Liver (tissue), 10 donors: ENCODE measurements at places on chromosomes 2 and 18.

DNA sequence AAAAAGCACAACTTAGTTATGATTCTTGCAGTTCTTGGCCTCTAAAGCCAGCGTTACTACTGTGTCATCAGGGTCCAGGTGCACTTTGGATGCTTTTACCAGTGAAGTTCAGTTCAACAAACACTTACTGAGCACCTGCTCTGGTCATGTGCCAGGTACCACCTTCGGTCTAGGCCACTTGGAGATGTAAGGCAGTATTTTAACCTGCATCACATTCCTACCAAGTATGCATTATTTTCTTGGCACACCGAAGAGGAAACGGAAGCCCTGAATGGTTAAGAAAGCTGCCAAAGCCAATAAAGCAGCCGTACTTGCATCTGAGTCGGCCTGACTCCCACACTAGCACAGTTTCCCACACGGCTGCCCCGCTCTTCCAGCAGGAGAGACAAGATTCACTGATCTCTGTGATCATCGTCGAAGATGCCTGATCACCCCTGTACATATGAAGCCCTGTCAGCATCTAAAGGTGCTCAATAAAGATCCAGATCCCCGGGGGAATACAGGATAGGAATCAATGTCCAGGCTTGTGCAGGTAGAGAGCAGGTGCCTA lies 427.1 kb downstream of the EIPR1 start:
- DNase-seq, result no peak

DNA sequence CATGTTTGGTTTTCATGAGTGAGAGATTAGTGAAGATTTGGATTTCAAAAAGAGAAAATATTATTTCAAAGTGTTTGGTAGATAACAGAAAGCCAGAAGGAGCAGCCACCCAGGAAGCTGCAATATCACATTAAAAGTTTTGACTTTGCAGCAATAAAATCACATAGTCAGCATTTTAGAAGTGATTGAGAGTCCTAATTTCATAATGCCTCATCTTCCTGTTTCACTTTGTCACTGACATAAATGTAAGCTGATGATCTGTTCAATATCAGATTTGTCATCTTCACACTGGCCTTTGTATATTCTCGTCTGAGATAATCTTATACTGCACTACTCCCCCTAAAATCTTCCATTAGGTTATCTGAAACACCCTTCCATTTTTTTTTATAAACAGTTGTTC lies 690.5 kb downstream of the ADCYAP1 start:
- DNase-seq, result no peak

- no peak for DNase-seq
Observed at GRCh38 chr2:61585383-61585782, 47.2 kb upstream of the XPO1 start.

DNA sequence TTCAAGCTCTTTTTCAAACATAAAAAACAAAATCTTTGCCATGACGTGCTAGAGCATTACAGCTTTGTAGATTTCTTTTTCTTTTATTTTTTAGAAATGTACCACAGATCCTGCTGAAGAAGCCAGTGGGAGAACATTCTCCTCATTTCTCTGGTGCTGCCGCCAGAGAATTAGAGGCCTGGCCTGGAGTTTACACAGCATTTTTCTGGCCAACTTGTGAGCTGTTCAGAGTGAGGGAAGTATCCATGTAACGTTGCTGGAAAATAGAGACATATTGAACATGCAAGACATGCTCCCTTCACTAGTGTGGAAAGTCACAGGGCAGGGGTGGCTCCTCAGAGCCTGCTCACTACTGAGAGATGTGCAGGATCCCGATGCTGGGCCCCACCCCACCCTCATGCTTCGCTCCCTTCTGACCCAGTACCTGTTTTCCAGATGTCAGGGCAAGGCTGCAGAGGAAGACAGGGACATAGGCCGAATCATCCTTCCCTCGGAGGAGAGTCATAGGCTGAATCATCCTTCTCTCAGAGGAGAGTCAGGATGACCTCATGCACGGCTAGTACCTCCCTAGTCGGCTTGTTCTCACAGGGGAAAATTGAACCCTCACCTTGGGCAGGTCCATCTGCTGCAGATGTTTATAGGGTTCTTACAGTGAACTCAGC lies 298.5 kb downstream of the INSIG2 start:
- no peak for DNase-seq

DNA sequence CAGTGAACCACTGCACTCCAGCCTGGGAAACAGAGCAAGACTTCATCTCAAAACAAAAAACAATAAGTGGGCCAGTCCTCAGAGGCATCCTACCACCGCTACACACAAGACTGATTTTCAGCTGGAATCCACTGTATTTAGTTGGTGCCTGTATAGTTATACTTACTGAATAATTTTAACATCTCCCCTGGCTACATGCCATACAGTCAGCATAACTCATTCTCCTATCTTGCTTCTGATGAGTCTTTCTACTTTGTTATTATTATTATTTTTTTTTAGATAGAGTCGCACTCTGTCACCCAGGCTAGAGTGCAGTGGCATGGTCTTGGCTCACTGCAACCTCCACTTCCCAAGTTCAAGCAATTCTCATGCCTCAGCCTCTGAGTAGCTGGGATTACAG lies 19.9 kb upstream of the CAB39 start:
- DNase-seq, result no peak

DNA sequence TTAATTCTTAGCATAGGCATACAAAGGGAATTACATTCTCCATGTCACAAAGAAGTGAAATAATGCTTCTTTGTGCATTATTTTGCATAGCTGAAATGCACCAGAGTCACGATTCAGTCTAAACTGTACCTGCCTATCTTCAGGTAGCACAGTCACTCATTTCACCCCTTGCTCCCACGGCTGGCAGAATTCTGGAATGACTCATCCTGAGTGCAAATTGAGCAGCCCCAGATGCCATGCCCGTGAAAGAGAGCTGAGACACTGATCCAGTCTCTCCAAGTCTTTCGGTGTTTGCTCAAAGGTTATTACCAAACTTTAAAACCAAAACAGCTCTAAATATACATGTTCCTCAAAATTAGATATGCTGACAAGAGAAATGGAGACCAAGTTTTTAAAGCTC lies 168.3 kb upstream of the POU3F3 start:
- no peak for DNase-seq

DNA sequence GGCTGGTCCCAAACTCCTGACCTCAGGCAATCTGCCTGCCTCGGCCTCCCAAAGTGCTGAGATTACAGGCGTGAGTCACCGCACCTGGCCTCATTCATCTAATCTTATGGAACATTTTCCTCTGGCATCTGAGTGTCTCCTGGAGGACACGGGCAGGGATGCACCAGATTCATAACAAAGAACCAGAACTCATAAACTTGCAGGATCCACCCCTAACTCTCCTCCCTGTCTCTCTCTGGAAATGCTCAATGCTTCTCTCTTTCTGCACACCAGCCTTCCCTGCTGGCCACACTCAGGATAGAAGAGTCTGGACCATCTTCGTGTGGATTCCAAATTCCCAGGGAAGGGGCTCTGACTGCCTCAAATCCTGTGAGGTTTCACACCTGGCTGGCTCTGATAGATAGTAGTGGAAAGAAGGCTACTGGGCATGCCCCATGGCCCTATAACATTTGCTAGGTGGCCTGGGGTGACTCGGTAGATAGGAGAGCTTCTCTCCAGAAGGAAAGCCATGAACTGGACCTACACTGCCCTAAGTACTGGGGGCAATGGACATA lies 483.2 kb upstream of the GYPC start:
- DNase-seq, result no peak

GRCh38 chr2:104944495-104944894 lies 90.6 kb downstream of the POU3F3 start:
- no peak for DNase-seq

- no peak for DNase-seq
Observed at GRCh38 chr2:219726916-219727315, 99.5 kb downstream of the SLC4A3 start.

GRCh38 chr18:28086670-28087552 lies 90.0 kb downstream of the CDH2 start:
- DNase-seq, result no peak

DNA sequence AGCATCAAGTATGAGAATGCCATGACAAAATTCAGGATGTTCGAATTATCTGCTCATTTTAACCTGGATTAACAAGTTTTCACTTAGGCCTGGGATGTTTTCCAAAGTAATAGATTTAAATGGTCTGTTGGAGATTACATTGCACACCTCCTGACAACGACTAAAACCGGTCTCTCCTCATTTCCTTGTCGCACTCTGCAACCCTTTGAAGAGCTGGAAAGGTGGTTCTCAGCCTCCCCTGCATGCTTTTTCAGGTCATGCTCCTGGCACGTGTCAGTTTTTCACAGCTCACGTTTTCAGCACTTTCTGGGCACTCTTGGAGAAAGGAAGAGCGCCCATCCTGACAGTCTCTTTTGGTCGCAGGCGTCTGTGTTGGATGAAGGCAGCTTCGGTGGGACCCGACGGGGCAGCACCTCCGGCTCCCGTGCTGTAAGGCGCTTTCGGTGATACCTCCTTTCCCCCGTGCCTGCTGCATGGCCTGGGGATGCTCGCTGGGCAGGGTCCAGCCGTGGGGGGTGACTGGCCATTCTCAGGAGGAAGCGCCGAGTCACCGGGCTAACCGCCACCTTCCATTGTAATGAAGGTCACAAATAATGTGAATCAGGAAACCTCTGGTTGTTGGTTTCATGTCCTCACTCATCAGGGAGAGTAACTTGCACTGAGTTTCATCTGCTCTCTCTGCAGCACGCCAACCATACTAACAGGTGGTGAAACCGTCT lies 63.5 kb upstream of the RBM44 start:
- no peak for DNase-seq

DNA sequence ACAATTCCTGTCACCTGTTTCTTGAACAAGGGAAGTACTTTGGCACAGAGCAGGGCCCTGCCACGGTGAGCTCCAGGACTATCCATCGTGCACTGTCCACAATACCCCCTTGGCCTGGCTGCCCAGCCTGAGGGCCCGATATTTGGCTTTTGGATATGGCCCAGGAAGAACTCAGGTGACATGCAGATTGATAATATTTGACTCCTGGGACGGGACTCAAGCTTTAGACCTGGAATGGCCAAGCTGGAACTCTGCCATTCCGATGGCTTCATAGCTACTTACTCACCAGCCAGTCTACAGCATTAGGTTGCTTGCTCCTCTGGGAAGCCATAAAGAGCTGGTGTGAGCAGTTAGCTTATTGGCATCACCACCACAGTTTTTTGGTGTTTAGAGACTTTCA lies 26.6 kb downstream of the EML6 start:
- no peak for DNase-seq

DNA sequence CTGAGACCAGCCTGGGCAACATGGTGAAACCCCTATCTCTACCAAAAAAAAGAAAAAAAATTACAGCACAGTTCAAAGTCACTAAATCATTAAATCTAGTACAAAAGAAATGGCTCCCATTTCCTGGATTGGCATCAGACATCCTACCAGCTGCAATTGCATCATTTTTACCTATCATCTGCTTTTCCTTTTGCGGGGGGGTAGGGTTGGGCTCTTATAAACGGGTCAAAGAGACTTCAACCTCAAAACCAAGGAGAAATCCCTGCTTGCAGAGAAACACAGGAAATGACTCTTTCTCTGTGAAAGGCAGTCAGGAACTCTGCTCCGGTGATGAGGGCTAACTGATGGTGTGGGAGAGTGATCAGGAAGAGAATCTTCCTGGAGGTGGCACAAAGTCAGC lies 45.3 kb upstream of the RFX8 start:
- no peak for DNase-seq

DNA sequence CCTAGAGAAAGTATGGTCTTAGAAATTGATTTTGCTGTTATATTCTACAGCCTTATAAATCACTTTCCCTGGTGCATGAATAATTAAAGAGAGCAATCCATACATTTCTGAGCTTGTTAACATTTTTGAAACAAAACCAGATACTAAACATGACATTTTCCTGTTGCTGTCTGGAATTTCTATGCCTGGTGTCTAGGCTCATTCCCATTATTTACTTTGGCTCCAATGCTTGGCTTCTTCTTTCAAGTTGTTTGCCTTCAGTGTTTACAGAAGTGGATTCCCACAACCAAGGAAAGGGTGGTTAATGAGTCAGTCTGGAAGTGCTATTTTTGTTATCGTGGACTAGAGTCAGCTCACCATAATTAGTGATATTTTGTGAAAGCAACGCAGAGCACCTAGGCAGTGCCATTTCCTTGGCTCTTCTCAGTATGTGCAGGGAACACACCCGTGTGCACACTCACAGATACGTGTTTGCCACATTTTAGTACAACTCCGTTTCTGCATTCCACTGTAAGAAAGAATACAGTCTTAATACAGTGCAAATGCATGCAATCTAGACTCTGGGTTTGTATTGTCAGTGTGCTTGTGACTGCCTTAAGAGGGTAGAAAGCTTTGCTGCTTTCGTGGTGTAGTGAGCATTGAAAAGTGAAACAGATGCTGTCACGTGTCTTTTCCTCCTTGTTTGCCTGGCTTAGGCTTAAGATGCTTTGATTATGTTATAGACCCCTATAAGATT lies 185.0 kb upstream of the RASGRP3 start:
- no peak for DNase-seq

DNA sequence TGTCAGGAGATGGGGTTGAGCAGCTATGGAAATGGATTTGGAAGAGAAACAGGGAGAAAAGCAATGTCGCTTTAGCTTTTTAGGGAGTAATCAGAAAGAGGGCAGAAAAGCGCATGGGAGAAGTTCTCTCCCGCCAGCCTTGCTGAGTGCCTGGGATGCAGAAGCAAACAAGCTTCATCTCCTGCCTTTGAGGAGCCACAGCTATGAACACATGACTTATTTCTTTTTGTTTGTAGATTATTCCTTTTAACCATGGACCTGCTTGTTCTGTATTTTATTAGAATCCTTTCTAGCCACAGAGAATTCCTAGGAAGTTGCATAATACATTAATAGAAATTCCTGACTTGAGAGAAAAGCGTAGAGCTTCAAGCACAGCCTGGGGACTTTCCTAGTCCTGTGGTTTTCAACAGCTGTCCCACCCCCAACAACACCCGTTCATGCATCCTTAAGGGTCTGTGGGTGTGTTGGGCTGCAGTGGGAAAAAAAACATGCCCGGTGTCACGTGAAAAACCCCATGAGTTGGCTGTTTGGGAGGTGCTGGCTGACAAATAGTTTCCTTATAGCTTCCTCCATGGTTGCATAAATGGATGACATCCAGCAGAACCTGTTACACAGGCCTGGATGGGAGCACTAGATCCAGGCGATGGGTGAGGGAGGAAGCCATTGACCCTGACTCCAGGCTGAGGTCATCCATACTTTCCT lies 14.9 kb downstream of the SLC9A4 start:
- no peak for DNase-seq

- no peak for DNase-seq
Observed at GRCh38 chr2:235421618-235422017, 72.2 kb upstream of the AGAP1 start.

DNA sequence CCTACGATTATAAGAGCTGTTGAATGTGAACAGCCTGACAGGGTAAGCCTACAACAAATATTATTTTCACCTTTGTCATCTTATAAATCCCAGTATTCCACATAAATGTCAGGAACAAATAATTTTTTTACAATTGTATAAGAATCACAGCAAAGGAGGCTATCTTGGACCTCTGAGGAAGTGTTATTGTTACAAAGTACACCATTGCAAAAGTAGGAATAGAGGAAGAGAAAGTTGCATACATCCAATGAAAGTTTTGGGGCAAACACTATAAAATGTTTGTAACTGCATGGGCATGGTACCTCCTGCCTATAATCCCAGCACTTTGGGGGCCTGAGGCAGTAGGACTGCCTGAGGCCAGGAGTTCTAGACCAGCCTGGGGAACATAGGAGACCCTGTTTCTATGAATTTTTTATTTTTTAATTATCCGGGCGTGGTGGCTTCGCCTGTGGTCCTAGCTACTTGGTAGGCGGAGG lies 715 bp upstream of the MEMO1 start:
- no peak for DNase-seq
